ENCODE measurements at places on chromosomes 11 and 22.

DNA sequence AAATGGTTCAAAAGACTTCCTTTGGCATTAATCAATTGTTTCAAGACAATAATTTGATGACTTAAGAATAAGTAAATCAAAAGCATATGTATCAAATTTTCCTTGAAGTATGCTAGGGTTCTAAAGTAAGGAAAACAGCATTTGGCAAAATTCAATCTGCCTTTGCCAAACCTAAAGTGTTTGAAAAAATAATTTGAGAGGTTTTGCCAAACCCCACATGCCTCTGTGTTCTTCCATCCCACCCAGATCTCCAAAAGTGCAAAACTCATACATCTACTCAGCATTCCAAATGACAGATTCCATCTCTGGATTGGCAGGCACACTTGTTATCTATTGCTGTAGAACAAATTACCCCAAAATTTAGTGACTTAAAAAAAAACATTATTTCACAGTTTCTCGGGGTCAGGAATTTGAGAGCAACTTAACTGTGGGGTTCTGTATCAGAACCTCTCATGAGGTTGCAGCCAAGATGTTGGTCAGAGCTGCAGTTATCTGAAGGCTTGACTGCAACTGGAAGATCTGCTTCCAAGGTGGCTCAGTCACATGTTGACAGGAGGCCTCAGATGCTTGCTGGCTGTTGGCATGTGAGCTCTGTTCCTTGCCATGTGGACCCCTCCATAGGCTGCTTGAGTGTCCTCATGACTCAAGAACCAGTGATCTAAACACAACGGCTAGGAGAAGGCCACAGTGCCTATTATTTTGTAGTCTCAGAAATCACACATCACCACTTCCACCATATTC is 100.6 kb upstream of the ARHGAP42 start:
- DNase-seq = no peak

DNA sequence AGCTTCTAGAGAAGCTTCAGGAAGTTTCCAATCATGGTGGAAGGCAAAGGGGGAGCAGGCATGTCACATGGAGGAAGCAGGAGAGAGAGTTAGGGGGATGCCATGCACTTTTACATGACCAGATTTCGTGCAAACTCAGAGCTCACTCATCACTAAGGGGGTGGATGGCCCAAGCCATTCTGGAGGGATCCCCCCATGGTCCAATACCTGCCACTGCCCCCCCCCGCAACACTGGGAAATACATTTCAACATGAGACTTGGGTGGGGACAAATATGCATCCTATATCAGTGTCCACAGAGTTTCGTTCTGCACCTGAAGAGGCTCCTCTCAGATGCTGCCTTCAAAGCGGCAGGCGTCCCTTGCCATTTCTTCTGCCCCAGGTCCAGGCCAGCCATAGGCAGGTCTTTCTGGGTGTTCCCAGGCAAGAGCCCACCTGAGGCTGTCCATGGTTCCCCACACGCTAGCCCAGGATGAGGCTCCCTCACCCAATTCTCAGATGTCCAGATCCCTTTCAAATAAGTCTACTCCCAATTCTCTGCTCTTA is 1344.3 kb downstream of the TBC1D22A start:
- no peak for DNase-seq

DNA sequence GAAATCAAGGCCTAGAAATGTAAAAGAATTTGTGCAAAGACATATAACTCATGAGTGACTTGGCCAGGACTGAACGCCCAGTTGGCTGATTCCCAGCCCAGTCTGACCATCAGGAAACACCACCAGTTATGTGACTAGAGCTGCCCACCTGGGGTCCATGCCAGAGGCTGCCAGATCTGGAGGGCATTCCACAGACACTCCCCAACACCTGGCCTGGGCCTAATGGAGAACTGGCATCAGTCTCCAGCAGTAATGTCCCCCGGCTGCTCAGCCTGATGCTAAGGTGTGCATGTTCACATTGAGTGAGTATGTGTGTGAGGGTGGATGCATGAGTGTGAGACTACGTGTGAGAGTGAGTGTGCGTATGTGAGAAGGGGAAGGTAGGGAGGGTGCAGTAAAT is 15.7 kb downstream of the PLAAT3 start:
- DNase-seq = no peak

DNA sequence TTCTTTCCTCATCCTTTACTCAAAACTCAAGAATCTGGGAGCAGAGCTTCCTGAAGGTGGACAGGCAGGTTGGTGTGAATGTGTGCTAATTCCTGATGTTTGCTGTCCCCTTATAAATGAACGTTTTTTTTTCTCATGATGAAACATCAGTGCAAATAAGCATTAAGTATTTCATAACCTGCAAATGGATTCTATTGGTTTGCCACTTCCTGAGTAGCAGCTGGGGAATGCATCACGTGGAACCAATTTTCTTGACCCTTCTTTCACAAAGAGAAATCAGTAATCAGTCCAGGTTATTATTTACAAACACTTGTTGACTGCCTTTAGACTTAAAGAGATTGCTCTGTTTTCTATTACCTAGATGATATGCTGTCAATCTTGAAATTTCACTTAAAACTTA is 40.1 kb upstream of the SCN3B start:
- no peak for DNase-seq

- DNase-seq = no peak
Observed at GRCh38 chr22:29848111-29848510, 10.0 kb upstream of the ASCC2 start.

DNA sequence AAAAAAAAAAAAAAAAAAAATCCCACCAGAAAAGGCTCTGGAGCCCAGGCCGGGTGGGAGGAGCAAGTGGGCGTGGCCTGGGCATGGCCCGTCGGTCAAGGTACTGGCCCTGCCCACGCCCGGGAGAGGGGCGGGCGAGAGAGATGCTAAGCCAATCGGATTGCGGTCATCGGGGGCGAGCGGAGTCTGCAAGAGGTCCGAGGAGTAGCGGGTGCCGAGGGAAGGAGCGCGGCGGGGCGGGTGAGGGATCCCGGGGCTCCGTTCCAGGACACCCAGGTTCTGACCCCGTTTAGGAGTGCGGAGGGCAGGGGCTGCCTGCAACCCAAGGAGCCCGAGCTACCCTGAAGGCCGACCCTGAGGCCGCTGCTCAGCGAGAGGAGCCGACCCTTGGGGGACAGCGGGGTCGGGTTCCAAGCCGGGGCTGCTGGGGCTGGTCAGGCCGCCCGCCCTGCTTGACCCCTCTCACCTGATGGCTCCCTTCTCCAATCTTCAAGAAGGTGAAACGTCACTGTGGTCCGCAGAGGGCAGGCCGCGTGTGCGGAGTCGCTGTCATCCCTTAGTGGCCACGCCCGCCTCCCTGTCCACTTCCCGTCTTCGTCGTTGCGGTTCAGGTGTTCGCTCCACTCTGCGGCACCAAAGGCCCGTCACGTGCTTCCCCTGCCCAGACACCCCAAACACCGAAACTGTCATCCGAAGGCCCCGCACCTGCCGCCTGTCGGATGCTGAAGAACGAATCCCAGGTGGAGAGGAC is 11.1 kb upstream of the TAB1 start:
- peak; percentile 88 for DNase-seq

GRCh38 chr11:67347964-67348749 is 5.2 kb downstream of the POLD4 start:
- DNase-seq = peak; percentile 76

DNA sequence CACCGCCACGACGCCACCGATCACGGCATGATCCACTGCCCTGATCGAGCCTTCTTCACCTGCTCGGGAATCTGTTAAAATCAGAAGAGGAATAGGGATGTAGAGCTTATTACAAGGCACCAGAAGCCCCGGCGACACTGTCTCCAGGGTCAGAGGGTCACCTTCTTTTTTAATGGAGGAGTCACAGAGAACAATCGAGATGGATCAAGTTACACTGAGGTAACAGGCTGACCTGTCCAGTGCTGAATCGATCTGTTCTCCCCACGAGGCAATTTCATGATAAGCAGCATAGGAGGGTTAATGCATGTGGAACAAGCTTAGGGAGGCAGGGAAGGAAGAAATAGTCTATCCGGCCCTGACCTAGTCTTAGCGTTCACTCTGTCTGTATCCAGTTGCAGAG is 325.5 kb downstream of the CADM1 start:
- no peak for DNase-seq

DNA sequence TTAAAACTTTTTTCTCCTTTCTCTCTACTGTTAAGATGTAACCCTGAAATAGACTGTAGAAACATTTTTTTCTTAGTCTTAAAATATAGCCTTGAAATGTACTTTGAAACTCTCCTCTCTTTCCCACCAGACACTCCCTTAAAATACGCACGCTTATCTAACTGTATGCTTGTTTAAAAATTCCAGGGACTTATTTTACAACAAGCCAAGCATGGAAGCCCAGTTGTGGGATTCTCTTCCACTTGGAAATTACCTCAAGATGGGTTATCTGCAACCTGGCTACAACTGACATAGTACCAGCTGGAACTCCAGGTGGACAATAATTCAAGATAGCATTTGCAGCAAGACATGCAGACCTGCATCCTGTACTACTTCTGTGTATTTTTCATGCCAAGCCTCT is 12.1 kb upstream of the CHORDC1 start:
- DNase-seq = no peak

- no peak for DNase-seq
Observed at GRCh38 chr22:24751518-24751917, 23.0 kb downstream of the PIWIL3 start.

- no peak for DNase-seq
Observed at GRCh38 chr11:126810776-126811175, 189.8 kb downstream of the KIRREL3 start.

DNA sequence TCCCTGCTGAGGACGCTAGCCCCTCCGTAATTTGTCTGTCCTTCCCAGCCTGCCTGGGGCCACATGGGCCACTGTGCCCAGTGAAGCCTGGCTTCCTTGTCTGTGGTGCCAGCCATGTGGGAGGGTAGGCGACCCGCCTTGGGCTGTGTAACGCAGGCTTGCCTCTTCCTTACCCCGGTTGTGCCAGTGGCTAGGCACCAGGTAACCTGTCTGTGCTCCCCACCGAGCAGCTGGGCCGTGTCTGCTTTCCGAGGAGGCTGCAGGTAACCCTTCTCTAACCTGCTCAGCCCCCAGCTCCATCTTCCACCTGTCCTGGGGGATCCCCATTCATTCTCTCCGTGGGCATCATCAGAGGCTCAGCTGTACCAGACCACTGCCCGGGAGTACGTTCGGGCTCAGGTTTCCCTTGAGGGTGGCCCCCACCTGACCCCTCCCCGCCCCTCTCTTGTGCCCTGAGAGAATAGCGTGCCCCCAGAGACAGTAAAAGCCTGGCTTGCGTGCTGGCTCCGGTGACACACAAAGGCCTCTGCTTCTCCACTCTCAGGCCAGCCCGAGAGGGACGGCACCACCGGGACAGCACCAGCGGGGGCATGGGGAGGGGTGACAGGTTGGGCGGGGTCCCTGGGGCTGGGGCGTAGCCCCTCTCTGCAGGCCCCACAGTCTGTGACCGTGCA is 79.1 kb downstream of the CDKN1C start:
- DNase-seq = no peak

DNA sequence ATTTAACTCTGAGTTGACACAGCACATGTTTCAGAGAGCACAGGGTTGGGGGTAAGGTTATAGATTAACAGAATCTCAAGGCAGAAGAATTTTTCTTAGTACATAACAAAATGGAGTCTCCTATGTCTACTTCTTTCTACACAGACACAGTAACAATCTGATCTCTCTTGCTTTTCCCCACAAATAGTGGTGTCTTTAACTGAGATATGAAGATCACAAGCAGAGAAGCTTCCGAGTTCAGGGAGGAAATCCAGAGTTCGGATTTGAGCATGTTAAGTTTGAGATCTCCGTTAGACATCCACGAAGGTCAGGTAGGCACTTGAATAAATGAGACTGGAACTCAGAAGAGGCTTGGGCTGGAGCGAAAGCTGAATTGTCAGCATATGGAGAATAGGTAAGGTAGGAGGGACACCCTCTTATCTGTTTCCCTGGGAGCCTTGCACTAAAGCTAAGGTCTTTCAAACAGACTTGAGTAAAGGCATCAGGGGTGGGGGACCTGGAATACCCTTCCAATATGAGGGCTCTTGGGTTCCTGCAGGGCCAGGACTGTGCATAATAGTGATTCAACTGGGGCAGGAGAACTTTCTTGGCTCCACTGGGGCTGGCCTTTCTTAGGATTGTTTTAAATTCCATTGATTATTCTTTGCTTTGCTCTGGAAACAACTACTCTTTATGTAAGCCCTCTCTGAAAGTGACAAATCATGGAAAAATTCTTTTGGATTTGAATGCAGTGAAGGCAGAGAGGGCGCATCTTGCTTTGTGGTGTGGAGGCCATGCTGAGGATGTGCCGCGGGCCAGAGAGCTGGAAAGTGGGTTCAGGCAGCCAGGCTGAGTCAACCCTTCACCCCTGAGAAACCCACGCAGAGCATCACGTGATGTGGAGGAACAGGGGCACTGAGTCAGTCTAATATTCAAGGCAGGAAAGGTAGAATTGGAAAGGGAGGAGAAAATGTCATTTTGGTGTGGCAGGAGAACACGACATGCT is 62.7 kb upstream of the AMPD3 start:
- DNase-seq = no peak

DNA sequence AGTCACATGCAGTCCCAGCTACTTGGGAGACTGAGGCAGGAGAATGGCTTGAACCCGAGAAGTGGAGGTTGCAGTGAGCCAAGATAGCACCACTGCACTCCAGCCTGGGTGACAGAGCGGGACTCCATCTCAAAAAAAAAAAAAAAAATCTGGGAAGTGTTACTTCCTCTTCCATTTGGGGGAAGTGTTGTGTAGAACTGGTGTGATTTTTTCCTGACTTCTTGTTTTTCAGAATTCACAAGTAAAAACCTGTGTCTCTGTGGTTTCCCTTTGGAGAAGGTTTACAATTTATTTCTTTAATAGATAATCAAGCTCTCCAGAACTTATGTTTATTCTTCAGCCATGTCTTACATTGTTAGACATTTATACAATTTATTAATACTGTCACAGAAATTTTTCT is 396.1 kb downstream of the BRD1 start:
- no peak for DNase-seq

GRCh38 chr11:128482512-128483191 is 104.7 kb downstream of the ETS1 start:
- DNase-seq = peak; percentile 78

DNA sequence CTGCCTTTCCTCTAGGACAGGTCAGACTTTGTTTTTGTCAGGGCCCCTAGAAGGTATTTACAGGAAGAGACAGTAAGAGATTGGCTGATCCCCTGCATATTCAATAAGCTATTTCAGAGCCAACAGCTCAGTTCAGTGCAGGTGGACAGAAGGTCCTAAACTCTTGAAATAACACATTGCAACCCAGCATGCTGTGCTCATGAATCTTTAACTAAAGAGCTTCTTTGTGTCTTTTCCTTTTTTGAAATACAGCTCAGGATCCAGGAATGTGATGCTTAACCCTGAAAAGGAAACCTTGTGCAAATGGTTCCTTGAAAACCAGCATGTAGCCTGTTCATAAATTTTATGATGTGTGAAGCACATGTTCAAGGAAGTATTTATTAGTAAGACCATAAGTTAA is 43.9 kb downstream of the BBOX1 start:
- peak; percentile 60 for DNase-seq

DNA sequence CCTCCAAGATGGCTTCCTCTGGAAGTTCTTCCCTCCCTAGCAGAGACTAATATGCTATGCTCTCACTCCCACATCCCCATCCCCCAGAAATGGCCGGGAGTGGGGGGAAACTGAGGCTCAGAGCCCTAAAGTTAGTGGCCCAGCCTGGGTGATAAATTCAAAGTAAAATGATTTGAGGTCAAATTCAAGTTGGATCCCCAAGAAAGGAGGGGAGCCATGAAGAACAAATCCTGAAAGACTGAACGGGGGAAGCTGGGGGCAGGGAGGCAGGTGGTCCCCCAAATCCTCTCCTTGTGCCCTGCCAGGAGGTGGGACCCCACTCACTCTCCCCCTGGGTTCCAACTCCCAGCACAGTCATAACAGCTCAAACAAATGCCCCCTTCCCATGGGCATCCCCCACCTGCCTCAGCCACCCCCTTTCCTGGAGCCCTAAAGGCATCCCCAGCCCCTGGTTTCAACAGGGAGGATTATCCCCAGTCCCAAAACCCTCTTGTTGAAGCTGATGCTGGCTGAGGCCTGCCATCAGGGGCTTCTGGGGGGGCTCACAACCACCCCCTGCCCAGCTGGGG is 1.1 kb downstream of the CBX6 start:
- DNase-seq = no peak
